ENCODE measurements at places on chromosomes 7 and 10.
A peak's percentile ranks its signal among the peaks of the same experiment; 100 is the strongest.

DNA sequence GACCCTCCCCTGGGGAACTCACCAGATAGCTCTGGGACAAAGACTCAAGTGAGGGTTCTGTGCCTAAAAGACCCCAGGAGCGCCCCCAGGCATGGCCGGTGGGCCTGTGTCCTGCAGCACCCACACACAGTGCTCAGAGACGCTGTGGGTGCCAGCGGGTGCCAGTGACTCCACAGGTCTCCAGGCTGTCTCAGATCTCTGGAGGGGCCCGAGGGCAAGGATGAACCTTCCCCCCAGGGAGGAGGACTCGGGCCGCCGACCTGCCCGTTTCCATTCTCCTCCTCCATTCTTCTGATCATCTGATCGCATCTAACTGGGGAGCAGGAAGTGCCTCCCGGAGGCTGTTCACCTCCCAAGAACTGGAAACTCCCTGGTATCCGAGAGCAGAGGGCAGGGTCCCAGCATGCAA lies 980 bp downstream of the ADAM8 start:
- peak; percentile 46 for DNase-seq

DNA sequence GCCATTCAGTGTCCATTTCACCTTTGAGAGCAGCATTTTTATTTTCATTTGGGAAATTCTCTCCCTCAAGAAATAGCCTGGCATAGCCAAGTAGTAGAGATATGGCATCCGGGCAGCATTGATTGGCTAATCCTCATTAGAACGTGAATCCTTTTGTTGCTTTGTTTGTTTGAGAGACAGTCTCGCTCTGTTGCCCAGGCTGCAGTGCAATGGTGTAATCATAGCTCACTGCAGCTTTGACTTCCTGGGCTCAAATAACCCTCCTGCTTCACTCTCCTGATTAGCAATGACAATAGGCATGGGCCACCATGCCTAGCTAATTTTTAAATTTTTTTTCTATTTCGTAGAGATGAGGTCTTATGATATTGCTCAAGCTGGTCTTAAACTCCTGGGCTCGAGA lies 1174.9 kb upstream of the AUTS2 start:
- no peak for DNase-seq

DNA sequence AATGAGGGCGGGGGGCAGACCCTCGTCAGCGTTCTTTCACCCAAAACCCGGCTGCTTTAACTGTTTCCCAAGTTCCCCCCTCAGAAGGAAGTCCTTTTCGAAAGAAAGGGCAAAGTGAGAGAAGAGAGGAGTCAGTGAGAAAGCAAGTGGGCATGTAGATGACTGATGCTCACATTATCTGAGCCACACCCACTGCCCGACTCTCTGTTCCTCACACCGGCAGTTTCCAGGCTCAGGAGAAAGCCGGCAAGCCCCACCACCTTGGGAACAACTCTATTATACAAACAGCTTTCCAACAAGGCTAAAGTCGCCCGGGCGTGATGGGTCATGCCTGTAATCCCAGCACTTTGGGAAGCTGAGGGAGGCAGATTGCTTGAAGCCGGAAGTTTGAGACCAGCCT lies 23.1 kb downstream of the RCC1L start:
- peak; percentile 93 for DNase-seq

DNA sequence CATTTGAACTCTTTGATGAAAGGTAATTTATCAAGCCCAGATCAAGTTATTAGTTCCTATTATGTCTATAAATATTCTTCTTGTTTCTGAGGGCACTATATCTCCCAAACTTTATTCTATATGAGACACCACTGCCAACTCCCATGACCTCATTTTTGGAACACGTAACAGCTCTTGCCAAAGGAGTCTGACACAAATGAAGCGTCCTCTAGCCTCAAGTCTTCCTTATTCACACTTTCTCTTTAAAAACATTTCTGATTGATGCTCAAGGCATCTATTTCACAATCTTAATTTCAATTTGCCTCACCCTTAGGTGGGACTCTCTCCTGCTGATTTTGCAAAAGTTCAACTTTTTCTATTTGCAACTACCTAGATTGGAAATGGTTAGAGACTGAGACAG lies 848.4 kb downstream of the GATA3 start:
- peak; percentile 71 for DNase-seq

GRCh38 chr10:44245601-44245938 lies 139.3 kb downstream of the CXCL12 start:
- DNase-seq, result no peak

DNA sequence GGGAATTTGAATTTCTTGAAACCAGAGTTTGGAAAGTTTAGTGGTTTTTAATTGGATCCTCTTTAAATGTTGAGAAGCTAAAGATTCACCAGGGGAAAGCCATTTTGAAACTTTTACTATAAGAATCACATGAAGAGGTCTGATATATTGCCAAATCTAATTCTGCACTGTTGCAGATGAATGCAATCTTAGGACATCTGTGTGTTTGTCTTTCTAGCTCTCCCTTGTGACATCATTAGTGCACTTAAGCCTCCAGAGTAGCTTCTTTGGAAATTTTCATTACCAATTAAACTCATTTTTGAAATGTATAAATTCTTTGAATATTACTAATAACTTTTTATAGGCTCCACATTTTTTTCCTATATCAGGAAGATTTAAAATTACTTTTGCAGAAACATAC lies 160.2 kb downstream of the BICC1 start:
- DNase-seq, result no peak

DNA sequence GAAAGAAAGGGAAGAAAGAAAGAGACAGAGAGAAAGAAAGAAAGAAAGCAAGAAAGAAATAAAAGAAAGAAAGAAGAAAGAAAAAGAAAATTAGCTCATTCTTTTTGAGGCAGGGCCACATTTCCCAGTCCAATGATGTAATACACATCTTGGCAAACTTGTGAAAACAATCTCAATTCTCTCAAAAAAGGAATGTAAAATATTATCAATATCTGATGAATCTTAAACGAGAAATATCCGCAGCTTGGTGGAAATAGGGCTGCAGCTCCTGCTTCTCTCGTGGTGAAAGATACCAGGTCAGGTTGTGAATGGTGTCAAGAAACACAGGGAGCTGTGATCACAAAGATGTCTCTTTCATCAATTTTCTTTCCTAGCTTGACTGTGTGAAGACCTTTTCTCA lies 739.6 kb upstream of the NRP1 start:
- DNase-seq, result no peak

GRCh38 chr7:46989247-46989646 lies 592.7 kb downstream of the TNS3 start:
- DNase-seq, result no peak

DNA sequence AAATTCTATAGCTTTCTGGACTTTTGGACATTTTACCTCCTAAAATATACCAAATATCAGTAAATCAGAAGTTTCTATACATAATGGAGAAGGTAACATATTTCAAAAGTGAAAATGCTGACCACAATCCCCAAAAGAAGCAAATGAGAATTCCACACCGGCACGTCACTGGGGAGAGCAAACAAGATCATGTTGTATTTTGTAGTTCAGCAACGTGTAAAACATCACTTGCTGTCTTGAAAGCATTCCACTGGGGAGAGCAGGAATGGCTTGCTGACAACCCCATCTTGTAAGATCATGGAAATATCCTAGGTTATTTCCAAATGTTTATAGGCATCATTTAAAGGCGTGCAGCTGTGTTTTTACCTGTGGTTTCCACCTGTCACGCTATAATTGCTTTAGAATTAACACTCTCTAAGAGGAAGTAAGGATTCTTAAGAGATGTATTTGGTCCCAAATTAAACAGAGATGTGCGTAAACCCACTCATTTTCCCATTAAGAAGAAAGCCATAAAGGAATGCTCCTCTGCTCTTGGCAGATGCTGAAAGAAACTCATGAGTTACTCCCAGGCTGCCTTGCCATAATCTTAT lies 397.1 kb upstream of the POT1 start:
- DNase-seq, result peak; percentile 30

- DNase-seq, result peak; percentile 43
Measured at GRCh38 chr7:90387470-90388240, 15.6 kb upstream of the CLDN12 start.

DNA sequence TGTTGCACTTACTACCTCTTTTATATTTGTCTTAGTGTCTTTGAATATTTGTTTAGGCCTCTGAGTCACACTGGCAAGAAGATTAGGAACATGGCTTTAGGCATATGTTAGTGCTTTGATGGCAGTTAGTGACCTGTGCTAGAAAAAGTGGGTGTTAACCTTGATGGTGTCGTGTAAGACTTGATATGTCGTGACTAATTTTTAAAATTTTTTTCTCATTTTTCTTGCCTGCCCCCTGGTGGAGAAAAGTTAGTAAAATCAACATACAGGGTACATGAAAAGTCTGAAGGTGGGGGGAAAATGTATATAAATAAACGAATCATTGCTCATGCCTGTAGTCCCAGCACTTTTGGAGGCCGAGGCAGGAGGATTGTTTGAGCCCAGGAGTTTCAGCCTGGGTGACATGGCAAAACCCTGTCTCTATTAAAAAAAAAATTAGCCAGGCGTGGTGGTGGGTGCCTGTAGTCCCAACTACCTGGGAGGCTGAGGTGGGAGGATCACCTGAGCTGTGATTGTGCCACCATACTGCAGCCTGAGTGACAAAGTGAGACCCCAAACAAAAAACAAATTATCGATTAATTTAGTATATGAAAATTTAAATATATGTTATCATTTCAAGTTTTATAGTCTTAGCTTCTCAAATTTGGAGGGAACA lies 44.6 kb downstream of the TAX1BP1 start:
- DNase-seq, result peak; percentile 77

DNA sequence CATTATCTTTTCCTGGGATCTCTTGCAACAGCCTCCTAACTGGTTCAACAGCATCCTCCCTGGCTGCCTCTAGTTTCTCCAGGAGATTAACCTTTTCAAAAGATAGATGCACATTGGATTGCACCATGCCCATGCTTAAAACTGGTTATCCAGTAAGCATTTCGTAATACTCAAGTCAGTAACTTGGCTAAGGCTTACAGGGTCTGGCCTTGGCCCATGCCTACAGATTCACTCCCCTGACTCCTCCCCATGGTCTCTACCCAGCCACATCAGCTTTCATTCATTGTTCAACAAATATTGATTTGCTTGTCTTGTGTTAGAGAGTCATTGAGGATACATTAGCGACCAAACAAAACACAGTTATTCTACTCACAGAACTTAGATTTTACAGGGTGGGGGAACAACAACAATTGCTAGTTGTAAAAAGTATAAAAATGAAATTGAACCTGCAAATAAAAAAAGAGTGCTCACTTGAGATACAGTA lies 1.8 kb upstream of the KIF20B start:
- peak; percentile 67 for DNase-seq

DNA sequence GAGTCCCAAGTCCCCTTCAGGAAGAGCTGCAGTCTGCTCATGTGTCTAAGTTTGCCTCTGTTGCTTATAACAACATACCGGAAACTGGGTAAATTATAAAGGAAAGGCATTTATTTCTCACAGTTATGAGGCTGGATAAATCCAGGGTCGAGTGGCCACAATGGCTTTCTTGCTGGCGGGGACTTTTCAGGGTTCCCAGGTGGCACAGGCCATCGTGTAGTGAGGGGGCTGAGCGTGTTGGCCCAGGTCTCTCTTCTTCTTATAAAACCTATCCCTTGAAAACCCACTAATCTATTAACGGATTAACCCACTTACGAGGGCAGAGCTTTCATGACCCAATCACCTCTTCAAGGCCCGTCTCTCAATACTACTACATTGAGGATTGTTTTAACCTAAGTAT lies 8.7 kb downstream of the VIPR2 start:
- no peak for DNase-seq

DNA sequence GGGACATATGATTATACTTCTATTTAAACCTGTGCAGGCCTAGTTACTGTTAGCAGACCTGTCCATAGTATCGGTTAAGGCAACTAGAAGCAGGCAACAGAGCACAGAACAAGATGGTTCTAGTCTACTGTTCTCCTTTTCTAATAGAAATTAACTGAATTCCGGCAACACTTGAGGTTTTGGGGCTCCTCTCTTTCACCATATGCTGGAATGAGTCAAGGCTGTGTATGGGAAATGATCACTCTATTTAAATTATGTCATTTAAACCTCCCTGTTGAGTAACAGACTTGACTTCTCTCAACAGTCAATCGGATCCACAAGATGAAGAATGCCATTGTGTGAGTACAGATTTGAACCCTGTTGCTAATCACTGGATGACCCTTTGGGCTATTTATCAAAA lies 6.2 kb upstream of the OTUD1 start:
- peak; percentile 47 for DNase-seq

GRCh38 chr10:126263006-126263676 lies 125.1 kb downstream of the ADAM12 start:
- no peak for DNase-seq

DNA sequence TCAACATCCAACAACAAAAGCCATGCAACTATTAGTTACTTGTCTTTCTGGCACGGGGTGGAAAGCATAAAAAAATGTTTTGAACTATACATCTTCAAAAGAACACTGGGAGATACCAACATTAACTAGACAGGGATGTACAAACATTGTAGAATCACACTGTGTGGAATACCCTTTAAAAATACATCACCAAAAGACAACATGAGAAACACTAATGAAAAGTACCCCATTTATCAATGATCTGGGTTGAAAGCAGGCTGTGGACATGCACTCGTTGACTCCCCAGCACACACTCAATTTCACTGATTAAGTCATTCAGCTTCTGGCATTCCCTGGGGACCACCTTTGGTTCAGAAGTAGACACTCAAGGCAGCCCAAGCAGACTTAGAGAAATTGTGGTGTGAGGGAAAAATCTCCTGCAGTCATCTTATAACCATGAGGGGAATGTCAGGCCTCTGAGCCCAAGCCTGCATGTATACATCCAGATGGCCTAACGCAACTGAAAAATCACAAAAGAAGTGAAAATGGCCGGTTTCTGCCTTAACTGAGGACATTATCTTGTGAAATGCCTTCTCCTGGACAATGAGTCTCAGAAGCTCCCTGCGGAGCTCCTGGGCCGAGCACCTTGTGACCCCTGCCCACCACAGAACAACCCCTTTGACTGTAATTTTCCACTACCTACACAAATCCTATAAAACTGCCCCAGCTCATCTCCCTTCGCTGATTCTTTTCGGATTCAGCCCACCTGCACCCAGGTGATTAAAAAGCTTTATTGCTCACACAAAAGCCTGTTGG lies 53.0 kb downstream of the CACUL1 start:
- no peak for DNase-seq

DNA sequence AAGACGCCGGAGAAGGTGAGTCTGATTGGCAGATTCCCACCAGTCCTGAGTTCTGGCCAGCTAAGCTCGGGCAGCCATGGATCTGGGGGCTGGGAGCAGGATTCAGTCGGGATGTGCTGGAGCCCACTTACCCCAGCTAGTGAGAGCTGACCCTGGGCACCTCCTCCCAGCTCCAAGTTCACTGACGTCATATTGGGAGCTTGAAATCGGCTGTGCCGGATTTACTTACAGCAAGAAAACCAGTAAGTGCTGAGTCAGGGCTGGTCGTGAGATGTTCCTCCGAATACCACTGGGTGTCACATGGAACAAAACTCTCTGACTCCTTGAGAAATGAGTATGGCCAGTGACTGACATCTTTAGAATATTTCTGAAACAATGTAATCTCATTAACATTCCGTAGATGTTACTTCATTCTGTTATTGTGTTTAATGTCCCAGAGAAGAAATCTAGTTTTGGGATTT lies 621.2 kb downstream of the SDK1 start:
- peak; percentile 93 for DNase-seq

DNA sequence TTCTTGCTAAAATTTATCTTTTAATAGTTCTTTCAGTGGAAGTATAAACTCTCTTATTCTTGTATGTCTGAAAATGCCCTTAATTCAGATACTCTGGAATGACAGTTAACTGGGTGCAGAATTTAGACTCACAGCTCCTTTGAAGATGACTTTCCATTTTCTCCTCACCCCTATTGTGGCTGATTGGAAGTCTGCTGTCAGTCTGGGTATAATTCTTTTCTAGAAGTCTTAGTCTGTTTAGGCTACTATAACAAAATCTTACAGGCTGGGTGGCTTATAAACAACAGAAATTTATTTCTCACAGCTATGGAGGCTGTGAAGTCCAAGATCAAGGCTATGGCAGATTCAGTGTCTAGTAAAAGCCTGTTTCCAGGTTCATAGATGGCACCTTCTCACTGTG lies 145.2 kb upstream of the GDF10 start:
- DNase-seq, result no peak
